Left forelimb (tissue), 1 donor: ENCODE measurements at places on chromosomes 12 and 14.
A peak's percentile ranks its signal among the peaks of the same experiment; 100 is the strongest.

GRCh38 chr14:84065811-84066210 is 1464.1 kb upstream of the FLRT2 start:
- DNase-seq = no peak

DNA sequence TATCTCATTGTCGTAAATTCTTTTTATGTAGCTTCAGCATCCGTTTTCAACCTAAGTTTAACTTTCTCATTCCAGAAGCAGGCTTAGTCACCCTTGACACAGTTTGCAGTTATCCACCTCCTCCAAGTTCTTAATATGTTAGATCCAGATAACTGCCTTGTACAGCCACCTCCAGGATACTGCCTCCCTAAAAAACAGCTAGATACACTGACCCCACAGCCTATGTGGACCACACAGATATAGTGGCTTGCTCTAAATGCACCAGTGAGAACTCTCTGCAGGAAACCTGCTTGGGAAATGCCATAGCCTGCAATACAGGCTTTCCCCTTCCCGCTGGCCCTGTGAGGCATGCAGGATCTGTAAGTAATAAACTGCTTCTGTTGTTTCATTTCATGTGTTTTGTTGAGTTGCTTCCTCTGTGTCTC is 11.1 kb upstream of the RTL1 start:
- no peak for DNase-seq

GRCh38 chr14:73764406-73765280 is 50.5 kb upstream of the PNMA1 start:
- peak; percentile 83 for DNase-seq

GRCh38 chr12:38921025-38921677 is 15.8 kb upstream of the CPNE8 start:
- DNase-seq = no peak

DNA sequence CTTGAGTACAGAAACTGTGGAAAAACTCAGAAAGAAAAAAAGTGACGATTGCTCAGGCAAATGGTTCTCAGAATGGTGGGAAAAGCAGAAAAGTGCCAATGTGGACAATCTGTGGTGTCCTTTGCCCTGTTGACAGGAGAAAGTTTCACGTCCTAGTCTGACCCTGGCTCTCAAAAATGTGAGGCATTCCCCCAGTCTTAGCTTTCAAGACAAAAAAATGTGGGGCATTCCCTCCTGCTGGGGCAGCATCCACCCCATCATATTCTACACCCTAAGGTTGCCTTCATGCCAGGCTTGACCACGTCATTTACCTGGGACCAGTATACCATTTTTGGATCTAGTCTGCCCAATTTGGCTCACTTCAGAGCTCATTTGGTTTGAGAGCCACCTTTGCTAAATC is 20.7 kb upstream of the ANAPC7 start:
- DNase-seq = no peak

DNA sequence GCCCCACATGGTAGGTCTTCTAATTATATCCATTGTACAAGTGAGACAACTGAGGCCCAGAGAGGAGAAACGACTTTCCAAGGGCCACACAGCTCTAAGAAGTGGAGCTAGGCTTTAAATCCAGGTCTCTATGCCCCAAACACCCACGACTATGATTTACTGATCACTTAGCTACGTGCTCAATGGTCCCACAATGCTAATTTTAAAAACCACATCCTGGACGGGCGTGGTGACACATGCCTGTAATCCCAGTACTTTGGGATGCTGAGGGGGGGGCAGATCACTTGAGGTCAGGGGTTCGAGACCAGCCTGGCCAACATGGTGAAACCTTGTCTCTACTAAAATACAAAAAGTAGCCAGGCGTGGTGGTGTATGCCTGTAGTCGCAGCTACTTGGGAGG is 8.4 kb upstream of the MLEC start:
- no peak for DNase-seq

GRCh38 chr14:47715330-47715729 is 39.9 kb upstream of the MDGA2 start:
- DNase-seq = no peak

- DNase-seq = no peak
Observed at GRCh38 chr14:74064883-74065282, 19.4 kb downstream of the ALDH6A1 start.

- DNase-seq = no peak
Observed at GRCh38 chr12:80710727-80711449, 3.5 kb downstream of the MYF6 start.

GRCh38 chr12:20513189-20513588 is 144.9 kb downstream of the PDE3A start:
- no peak for DNase-seq

- DNase-seq = no peak
Observed at GRCh38 chr12:109331301-109331952, 16.3 kb upstream of the MYO1H start.

DNA sequence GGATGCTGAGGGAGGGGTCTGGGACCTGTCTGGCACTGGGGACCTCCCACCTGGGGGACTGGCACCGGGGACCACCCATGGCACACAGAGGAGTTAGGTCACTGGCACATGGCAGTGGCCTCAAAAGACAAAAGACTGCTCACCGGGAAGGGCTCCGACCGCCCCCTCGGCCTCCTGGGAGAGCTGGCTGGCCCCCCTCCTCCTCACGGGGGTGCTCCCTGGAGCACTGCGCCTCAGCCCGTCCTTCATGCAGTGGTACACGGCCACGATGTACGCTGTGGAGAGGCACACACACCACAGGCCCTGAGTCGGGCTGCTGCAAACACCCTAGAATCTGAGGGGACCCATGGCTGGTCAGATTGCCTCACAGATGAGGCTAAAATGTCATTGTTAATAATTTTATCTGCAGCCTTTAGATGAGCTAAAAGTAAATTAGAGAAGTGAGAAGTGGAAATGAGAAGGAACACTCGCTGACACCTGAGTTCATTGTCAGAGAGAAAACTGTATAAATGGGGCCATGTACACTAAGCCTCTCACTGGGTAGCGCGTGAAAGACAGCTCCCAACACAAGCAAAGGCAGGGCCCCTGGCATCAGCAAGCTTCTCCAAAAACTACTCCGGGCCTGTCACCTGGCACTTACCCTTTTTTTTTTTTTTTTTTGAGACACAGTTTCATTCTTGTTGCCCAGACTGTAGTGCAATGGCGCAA is 14.1 kb downstream of the P2RX2 start:
- no peak for DNase-seq

- DNase-seq = no peak
Observed at GRCh38 chr12:100499416-100499815, 25.8 kb downstream of the NR1H4 start.

- no peak for DNase-seq
Observed at GRCh38 chr14:95335071-95335470, 15.4 kb upstream of the CLMN start.

- peak; percentile 74 for DNase-seq
Observed at GRCh38 chr14:104436047-104436591, 143.4 kb upstream of the C14orf180 start.

DNA sequence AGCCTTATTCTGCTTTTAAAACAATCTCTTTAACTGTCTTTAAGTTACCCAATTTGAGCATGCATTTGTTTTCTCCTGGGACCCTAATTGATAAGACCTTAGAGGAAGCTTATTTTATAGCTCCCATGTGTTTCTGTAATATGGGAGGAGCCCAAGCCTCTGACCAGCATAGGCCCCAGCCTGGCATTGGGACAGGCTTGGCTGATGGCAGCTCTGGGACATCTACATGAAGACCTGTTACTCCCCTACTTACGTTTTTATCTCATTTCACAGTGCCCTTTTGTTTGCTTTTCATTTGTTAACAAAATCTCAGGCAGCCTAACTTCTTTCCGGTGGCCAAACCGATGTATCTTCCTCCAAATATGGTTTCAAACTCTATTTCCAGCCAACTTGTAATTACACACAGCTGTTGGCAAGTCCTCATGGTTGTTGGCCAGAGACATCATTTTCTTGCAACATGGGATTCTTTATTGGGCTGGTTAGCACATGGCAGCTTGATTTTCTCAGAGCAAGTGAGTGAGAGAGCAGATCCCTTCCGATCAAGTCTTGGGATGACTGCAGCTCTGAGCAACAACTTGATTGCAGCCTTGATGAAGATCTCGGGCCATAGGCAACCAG is 1117.5 kb downstream of the AACS start:
- no peak for DNase-seq

DNA sequence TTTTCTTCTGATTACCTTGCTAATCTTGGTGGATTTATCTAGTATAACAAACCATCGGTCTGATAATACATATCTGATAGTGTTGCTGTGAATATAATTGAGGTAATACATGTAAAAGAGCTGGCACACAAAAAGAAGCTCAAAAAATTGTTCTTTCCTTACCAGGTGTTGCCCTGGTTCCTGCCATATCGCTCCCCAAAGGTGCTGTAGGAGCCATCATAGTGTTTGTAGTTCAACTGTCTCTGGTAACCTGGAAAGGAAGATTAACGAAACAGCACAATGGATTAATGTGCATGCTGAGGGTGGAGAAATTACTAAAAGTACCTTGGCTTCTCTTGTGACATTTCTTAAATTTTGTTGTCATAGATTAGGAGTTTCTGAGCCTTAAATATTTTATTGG is 36.6 kb downstream of the A2M start:
- no peak for DNase-seq

DNA sequence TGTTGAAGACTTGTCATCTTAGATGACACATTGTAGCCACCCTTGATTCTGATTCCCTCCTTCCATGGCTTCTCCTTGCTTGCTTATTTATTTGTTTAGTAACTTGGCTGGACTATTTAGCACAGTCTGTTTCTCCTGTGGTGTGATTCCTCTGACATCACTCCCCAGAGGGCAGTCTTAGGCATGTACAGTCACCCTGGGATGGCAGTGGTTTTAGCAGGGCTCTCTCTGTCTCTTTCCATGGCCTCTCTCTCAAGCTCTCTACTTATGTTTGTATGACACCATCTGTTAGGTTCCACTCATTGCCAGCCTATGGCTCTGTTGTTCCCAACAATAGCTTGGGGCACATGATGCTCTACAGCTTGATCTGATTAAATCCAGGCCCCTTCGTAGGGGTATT is 158.3 kb downstream of the ADGRD1 start:
- DNase-seq = no peak

- no peak for DNase-seq
Observed at GRCh38 chr12:110965574-110965973, 45.2 kb upstream of the MYL2 start.

DNA sequence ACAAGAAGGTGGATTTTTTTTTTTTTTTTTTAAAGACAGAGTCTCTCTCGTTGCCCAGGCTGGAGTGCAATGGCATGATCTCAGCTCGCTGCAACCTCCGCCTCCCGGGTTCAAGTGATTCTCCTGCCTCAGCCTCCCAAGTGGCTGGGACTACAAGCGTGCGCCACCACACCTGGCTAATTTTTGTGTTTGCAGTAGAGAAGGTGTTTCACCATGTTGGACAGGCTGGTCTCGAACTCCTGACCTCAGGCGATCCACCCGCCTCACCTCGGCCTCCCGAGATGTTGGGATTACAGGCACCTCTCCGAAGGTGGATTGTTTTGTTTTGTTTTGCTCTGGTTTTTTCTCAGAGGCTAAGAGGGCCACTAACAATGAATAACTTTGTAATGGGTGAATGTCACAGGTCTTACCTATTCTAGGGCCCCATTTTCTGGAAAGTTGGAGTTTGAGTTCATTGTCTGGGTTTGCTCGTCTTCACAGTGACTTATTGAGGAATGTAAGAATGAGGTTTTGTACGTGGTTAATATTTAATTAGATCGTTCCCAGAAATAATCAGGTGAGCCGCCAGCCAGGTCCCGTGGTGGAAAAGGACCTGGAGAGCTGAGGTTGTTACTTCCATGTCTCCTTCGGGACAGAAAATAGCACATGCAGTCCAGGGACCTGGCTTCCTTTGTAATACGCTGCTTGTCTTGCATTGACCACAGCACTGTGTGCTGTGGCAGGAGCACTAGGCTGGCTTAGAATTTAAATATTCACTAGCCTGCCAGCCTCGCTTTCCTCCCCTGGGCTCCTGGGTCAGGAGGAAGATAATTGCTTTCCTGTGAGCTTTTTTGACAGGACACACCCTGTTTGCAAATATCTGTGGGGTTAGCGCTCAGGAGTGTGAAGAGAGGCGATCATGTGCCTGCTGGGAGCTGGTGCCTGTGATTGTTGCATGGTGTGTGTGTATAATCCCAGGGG is 2.3 kb downstream of the HIP1R start:
- DNase-seq = no peak

DNA sequence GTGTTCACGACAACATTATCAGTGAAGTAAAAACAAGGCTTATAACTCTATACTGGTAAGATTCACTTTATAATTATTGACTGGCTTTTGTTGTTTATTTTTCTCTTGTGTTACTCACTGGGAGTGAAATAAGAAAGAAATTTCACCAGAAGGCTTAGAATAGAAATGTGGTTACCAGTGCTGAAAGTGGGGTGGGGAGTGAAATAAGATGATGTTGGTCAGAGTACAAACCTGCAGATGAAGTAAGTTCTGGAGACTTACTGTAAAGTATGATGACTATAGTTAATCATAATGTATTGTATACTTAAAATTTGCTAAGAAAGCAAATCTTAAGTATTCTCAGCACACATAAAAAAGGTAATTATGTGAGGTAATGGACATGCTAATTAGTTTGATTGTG is 198.4 kb downstream of the KLHL28 start:
- DNase-seq = no peak

- peak; percentile 64 for DNase-seq
Observed at GRCh38 chr14:101119830-101120571, 216.5 kb upstream of the RTL1 start.

DNA sequence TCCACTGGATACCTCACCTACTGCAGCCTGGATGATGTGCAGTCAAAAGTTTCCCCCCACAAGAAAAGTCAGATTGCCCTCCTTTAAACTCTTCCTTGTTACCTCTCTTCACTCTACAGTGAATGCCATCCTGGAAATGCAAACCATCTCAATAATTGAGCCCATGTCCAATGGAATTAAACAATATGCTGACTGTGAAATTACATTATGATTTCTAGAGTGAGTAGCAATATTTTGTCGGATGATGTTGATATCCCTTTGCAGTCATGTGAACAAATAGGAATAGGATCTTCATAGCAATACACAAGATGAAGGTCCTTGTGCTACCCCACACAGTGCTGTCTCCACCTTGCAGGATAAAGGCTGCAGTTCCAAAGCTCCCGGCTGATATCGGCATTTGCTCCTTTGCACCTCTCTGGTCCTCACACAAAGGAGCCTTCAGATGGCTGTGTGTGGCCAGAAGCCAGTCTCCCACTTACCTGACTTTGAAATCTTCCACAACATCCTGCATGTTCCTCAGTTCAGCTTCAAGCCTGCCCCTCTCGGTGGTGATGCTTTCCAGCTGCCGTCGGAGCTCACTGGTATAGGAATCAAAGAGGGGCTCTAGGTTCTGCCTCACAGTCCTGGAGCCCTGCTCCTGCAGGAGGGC is 1.5 kb downstream of the KRT75 start:
- DNase-seq = peak; percentile 15

- no peak for DNase-seq
Observed at GRCh38 chr12:11569716-11570115, 79.8 kb upstream of the ETV6 start.

GRCh38 chr12:132362996-132363660 is 33.7 kb upstream of the GALNT9 start:
- no peak for DNase-seq

DNA sequence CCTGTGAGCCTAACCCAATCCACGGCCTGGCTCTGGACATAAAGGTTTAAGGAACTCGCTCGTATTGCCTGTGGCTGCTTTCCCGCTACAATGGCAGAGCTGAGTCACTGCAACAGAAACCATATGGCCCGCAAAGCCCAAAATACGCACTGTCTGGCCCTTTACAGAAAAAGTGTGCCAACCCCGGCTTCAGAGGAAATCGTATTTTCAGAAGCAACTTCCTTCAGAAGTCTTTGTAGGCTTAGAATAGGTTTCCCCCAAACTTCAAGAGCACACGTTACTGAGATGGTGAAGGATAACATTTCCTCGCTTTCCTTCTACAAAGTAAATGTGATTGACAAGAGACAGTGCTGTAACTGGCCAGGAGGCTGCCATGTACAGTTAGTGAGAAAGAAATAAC is 34.8 kb upstream of the TESC start:
- no peak for DNase-seq
